Esophagus squamous epithelium (tissue), 5 donors: ENCODE measurements at places on chromosomes 11 and 22. TPM values are rescaled to one million over a fixed set of nuclear protein-coding genes. Genes with fewer than 3 reads are reported as not detected.
A peak's percentile ranks its signal among the peaks of the same experiment; 100 is the strongest.

Gene TRPM5
- not detected for total RNA-seq

Gene SCGB1D2
- not detected for total RNA-seq

Gene PKNOX2
- total RNA-seq = 0.40 TPM

- no peak overlapping the region for H3K27ac ChIP-seq
- H3K4me3 ChIP-seq = no peak overlapping the region
- no peaks in the 10 kb centered on the region for H3K27me3 ChIP-seq
- H3K36me3 ChIP-seq = no peaks in the 10 kb centered on the region
Measured at GRCh38 chr22:48888466-48889208, 939.0 kb downstream of the BRD1 start.

DNA sequence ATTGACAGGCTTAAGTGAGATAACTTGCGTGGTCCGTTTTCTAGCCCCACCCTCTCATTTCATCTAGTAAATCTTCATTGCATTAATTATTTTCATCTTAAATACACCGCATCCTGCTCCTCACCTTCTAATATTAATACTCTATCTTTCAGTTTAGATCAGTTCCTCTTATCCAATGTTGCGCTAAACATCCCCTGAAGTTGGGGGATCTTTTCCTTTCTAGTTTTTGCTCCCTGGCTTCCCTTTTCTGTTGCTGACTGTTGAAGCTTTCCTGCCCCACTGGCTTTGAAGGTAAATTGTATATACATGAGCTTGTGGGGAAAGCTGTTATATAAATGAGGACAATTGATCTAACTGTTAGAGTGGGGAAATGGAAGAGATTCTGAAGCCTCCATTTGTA is 7.2 kb downstream of the CAT start:
- H3K4me3 ChIP-seq = no peak overlapping the region
- no peaks in the 10 kb centered on the region for H3K27me3 ChIP-seq
- no peak for DNase-seq
- no peak overlapping the region for H3K27ac ChIP-seq
- H3K4me1 ChIP-seq = peaks cover 13% of the 10 kb centered on the region
- H3K36me3 ChIP-seq = no peaks in the 10 kb centered on the region

DNA sequence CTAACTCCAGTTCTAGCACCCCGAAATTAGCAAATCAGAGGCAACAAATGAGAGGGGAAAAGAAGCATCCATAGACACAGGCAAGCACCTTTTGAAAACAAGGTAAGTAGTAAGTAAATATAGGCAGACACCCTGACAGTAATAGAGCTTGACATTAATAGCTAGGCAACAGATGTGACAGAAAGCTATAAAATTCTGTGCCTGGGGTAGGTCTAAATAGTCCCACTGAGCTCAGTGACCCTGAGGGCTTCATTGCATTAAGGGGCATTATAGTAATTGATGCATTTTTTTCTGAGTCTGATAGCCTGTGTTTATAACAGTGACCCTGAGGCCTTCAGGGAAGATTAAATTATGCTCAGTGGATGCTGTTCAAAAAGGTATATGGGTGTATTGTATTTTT is 197.1 kb downstream of the HIPK3 start:
- no peak overlapping the region for H3K27ac ChIP-seq
- no peaks in the 10 kb centered on the region for H3K36me3 ChIP-seq
- DNase-seq = no peak
- H3K4me1 ChIP-seq = no peaks in the 10 kb centered on the region

DNA sequence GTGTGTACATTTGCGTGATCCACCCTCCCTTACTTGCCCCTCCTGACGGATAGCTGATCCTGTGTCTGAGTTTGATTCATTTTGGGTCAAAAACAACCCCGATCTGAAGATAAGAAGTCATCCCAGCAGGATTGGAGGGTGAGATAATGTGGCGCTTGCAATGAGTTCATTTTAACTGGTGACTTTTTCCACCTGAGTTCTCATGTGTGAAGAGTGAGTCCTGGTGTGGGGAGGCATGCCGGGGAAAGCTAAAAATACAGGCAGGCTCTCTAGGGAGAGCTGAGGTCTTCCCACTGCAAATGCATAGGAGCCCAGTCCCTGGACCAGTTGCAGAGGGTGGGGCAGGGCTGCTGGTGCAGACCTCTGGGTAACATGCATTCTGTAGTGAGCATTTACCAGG is 35.7 kb upstream of the ELF5 start:
- peaks cover 6% of the 10 kb centered on the region for H3K4me1 ChIP-seq
- no peaks in the 10 kb centered on the region for H3K36me3 ChIP-seq
- DNase-seq = no peak
- H3K4me3 ChIP-seq = no peak overlapping the region
- no peak overlapping the region for H3K27ac ChIP-seq

DNA sequence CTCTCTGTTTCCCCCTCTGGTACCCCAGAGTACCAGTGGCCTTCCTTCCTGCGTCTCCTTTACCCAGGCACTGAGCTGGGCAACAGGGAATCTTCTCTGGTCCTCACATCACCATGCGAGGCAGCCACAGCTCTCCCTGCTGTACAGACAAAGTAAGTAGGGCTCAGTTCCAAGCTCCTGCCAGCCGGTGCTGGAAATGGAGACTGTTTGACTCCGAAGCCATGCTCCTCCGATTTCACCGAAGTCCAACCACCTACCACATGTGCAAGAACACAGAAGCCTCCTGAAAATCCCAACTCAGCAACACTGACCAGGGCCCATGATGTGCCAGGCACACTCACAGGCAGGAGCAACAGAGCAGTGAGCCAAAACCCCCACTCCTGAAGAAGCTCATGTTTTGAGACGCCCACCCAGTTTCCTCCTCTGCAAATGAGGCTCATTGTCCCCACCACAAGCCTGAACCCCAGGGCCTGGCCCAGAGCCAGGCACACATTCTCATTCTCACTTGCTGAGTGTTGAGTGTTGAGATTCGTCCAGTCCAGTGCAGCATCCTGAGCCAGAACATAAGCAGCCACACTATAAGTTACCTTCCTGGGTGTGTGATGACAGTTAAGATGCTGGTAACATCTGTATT is 156.0 kb downstream of the MPPED1 start:
- no peak overlapping the region for H3K27ac ChIP-seq
- no peak for DNase-seq
- no peak overlapping the region for H3K4me3 ChIP-seq
- no peaks in the 10 kb centered on the region for H3K27me3 ChIP-seq
- peaks cover 33% of the 10 kb centered on the region for H3K4me1 ChIP-seq

- H3K27ac ChIP-seq = no peak overlapping the region
- H3K36me3 ChIP-seq = no peaks in the 10 kb centered on the region
- no peaks in the 10 kb centered on the region for H3K27me3 ChIP-seq
- no peak for DNase-seq
- no peak overlapping the region for H3K4me3 ChIP-seq
- peaks cover 15% of the 10 kb centered on the region for H3K4me1 ChIP-seq
Measured at GRCh38 chr11:128777369-128778011, 83.6 kb downstream of the FLI1 start.

DNA sequence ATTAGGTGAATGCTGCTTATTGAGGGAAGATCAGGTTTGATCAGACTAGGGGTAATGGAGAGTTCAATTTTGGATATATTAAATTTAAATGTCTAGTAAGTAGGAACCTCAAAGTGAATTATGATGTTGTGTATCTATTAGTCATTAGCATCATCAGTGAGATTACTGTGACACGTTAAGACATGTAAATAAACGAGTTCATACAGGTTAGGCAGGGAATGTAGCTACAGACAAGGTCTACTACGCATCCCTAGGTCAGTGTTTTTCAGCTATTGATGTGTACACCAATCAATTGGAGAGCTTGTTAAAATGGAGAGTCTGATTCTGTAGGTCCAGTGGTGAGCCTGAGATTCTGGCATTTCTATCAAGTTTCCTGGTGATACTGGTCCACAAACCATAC is 120.1 kb upstream of the LRRC4C start:
- DNase-seq = no peak
- H3K27ac ChIP-seq = no peak overlapping the region
- no peaks in the 10 kb centered on the region for H3K36me3 ChIP-seq
- H3K4me1 ChIP-seq = no peaks in the 10 kb centered on the region
- H3K4me3 ChIP-seq = no peak overlapping the region

- no peak for DNase-seq
- H3K36me3 ChIP-seq = no peaks in the 10 kb centered on the region
- H3K27ac ChIP-seq = no peak within 1 kb of the TSS
- no peaks in the 10 kb centered on the region for H3K27me3 ChIP-seq
- H3K4me1 ChIP-seq = no peaks in the 10 kb centered on the region
- H3K4me3 ChIP-seq = no peak within 1 kb of the TSS
Measured at GRCh38 chr22:22558972-22559603, at the start of gene PRAME. Gene PRAME (minus strand): TSS chr22:22559265. CDS start chr22:22556832, 2,433 bp downstream.

GRCh38 chr22:39906207-39906606 is 5.3 kb downstream of the GRAP2 start:
- no peaks in the 10 kb centered on the region for H3K4me1 ChIP-seq
- H3K27ac ChIP-seq = peak overlapping the region; percentile 37
- H3K36me3 ChIP-seq = no peaks in the 10 kb centered on the region

DNA sequence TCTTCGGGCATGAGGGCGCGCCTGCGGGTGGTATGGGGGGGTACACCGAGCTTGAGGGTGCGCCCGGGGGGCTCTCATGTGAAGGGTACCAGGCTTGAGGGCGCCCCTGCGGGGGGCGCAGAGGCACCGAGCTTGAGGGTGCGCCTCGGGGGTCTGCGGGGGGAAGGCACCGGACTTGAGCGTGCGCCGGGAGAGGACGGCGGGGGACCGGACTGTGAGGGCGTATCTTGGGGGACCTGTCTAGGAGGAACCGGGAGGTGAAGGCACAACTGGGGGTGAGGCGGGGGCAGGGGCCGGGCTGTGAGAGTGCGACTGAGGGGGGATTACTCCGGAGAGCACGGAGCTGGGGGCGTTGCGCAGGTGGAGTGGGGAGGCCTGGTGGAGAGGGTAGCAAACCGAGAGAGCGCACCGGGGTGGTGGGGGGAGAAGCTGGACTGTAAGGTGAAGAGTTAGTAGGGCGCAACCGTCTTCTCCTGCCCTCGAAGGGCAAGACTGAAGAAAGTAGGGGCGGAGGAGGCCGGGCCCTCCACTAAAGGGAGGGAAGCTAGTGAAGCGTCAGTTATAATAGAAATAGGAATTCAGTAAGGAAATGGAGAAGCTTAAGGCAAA is 1.1 kb upstream of the DDX6 start:
- H3K4me3 ChIP-seq = peak overlapping the region; percentile 97
- no peak for DNase-seq
- peak overlapping the region; percentile 100 for H3K27ac ChIP-seq

DNA sequence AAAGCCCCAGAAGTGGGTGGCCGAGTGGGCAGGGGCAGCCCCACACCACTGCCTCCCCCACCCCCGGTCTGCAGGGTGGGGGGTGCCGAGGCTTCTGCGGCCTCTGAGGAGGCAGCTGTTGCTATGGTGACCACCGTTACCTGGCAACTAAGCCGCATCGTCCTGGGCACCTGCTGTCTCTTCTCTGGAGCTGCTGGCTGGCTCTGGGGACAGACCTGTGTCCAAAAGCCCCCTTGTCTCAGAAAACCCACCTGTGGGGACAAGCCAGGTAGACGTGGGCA is 79.9 kb upstream of the PRR5 start:
- no peak overlapping the region for H3K27ac ChIP-seq
- peaks cover 12% of the 10 kb centered on the region for H3K4me1 ChIP-seq
- no peak overlapping the region for H3K4me3 ChIP-seq
- DNase-seq = no peak
- H3K27me3 ChIP-seq = peaks cover 8% of the 10 kb centered on the region
- H3K36me3 ChIP-seq = no peaks in the 10 kb centered on the region

DNA sequence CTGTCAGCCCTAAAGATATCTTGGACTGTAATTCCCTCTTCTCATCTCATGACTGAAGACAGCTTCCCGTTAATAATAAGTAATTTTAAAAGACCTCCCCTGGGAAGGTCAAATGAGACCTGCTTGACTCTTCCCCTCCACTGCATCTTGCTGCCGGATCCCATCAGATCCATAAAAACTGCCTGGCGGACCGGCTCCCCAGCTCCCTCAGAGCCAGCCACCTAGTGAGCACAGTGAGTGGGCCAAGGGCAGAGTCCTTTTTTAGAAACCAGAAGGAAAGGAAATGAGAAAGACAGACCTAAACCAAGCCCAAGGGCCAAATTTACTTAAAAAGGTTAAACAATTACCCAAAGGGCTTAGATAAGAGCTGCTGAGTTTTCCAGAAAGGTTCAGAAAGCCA is 595.3 kb downstream of the OPCML start:
- no peak overlapping the region for H3K27ac ChIP-seq
- DNase-seq = no peak
- H3K27me3 ChIP-seq = no peaks in the 10 kb centered on the region
- H3K36me3 ChIP-seq = no peaks in the 10 kb centered on the region

DNA sequence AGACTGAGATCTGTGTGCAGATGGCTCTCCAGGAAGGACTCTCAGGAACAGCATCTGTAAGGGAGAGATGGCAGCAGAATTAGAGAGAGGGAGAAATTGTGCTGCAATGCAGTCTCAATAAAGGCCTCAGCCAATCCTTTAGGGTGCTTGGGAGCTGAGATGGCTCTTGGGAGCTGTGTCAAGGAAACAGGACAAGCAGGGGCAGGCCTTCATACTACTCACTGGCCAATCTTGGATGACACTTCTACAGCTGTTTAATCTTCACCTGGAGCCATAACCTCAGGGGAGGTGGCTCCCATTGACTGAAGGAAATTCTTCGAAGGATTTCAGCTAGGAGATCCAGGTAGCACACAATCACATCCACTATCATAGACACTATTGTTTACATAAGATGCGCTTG is 10.0 kb downstream of the OR5B21 start:
- H3K36me3 ChIP-seq = no peaks in the 10 kb centered on the region
- no peak overlapping the region for H3K27ac ChIP-seq
- H3K4me3 ChIP-seq = no peak overlapping the region

DNA sequence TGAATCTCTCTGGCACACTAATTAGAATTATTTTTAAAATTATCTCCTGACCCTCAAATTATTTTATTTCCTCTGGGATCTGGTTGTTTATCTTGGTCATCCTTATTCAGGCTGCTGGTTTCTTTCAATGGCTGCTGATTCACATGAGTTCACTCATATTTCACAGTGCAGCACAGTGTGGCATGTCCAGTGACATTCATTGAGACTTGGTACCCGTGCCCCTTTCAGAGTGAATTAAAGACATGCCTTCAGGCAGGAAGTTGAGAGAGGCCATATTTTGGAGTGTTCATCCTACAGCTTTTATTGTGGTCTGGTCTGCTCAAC is 13.5 kb downstream of the DCPS start:
- peak overlapping the region; percentile 90 for H3K27ac ChIP-seq
- H3K27me3 ChIP-seq = no peaks in the 10 kb centered on the region
- H3K4me3 ChIP-seq = no peak overlapping the region
- DNase-seq = no peak
- H3K36me3 ChIP-seq = peaks cover 30% of the 10 kb centered on the region

DNA sequence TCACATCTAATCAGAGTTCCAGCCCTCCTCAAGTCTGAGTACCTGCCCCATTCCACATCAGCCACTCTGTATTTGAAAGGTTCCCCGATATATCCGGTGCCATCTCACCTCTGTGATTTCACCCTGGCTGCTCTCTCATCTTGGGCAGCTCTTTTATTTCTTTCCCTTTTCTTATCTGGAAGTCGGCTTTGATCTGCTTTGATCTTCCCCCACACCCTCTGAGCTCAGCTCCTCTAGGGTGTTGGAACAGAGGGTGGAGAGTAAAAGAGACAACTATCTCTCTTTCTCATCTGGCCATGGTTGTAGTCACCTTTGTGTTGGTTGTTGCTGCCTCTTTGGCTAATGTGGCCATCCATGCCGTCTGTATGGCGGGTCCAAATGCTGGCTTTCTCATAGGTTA is 108.3 kb downstream of the ENTHD1 start:
- H3K36me3 ChIP-seq = no peaks in the 10 kb centered on the region
- H3K27me3 ChIP-seq = no peaks in the 10 kb centered on the region

- H3K27me3 ChIP-seq = peaks cover under 1% of the 10 kb centered on the region
- H3K4me3 ChIP-seq = no peak overlapping the region
- DNase-seq = no peak
- no peak overlapping the region for H3K27ac ChIP-seq
- peaks cover 21% of the 10 kb centered on the region for H3K4me1 ChIP-seq
- H3K36me3 ChIP-seq = no peaks in the 10 kb centered on the region
Measured at GRCh38 chr22:49923445-49923844, 5.0 kb downstream of the CRELD2 start.
